Kidney epithelial cell (primary cell): ENCODE measurements at places on chromosomes 2 and 18. TPM values are rescaled to one million over a fixed set of nuclear protein-coding genes. Genes with fewer than 3 reads are reported as not detected.

OTOS gene
- not detected in 2 replicates for total RNA-seq

MGAT4A gene
- 3.2 and 5.8 TPM in 2 replicates for total RNA-seq

ARHGAP15 gene
- not detected in 2 replicates for total RNA-seq

NEU2 gene
- total RNA-seq, result not detected in 2 replicates

HK2 gene
- 19.6 and 20.7 TPM in 2 replicates for total RNA-seq

TSPYL6 gene
- not detected in 2 replicates for total RNA-seq

CD226 gene
- not detected in 2 replicates for total RNA-seq

C2orf66 gene
- 0.13 TPM in 1 of 2 replicates, not detected in the other for total RNA-seq

DNA sequence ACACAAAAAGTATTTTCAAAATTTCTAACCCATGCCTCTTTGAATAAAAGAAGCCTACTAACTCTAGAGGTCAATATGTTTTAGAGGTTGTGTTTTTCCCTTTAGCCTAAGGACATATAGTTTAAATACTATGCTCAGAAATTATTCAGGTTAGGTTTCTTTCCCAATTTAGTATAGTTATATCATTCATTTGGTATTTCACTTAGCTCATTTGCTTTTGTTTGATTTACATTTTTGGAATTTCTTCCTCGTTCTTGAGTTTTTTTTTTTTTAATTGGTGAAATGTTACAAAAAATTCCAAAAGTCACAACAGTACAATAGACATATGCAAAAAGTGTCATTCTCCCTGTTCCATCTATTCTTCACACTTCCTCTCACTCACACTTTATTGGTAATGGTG, 371.3 kb upstream of the TNP1 start:
- DNase-seq, result no peak

DNA sequence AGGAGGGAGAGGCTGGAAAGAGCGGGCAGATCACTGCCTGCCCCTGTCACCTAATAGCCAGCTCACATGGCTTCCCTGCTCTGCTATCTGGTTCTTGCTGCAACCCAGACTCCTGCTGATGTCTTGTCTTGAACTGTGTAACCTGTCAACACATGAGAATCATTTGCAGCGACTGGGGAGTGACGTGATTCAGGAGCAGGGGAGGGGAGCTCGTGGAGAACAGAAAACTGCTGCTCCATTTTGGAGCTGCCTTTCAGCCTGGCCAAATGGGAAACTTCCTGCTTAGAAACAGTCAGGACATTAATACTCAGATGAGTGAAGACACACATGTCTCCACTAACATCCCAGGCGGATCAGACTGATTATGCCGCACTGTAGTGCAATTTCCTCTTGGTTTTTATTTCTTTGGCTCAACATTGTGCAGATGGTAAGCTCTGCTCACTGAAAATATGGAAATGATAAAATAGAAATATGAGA, 38.1 kb downstream of the RPL37A start:
- DNase-seq, result no peak

- DNase-seq, result no peak
These were observed 22.3 kb upstream of the ORC2 start for GRCh38 chr2:200985799-200986198.

DNA sequence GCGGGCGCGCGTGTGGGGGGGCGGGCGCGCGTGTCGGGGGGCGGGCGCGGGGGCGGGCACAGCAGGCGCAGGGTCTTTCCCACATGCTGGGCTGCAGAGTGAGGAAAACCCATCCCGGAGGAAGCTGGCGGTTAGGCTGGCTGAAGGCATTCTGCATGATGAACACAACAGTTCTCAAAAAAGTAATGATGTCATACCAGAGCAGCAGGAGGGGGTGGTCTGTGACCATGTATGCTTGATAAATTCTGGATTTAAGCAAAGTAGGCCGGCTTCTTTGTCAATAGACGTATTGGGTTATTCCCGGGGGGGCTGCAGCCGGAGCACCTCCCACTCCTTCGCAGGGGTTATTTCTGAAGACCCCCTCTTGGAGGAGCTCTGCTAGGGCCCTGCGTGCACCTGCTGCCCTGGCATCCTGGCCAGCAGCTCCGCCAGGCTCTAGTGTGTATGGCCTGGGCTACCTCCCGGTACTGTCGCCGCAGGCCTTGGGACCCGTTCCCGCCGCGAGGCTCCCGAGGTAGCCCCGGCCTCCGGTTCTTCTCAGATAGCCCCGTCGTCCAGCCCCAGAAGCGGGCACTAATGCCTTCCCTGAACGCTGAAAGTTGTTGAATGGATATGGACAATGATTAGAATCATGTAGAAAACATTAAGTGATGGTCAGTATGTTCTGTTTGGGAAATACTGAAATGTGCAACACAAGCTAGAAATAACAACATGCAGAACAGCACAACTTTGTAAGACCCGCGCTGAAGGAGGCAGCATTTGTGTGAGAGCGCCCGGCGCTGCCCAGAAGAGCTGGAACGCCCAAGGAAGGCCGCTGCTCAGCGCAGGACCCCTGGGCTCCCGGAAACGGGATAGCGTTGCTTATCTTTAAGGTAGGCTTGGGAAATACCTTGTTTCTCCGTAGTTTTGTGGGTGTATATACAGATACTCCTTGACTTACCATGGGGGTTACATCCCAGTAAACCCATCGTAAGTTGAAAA, 101.4 kb upstream of the RAB6C start:
- peak; percentile 34 for DNase-seq

DNA sequence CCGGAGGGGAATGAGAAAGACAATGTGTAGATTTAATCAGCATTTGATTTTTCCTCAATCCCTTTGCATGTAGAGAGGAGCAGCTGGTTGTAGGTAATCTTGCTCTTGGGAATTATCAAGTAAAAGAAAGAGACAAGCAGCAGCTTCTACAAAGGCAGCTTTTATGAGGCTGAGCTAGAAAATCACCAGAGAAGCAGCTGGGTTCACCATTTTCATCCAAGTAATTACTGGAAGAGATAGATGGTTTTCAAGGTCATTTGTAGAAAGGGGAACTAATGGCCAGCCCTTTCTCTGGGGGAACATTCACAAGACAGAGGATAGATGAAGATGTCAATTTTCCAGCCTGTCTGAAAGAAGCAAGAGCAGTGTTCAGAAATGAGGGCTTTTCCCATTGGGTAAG, 113.0 kb downstream of the RND3 start:
- DNase-seq, result no peak

DNA sequence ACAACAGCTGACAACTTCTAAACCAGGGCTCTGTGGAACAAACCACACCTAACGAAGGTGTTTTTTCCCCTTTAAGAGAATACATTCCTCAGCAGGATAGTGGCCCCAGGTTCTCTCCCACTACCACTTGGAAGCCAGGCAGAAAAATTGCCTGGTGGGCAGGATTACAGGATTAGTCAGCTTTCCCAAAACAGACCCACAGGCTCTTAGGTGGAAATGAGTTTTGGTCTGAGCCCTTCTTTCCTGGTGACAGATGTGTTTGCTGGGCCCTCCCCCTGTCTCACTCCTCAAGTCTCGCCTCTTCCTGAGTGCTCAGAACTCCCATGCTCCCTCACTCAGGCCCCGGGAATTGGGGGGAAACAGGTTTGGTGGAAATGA, 139.4 kb upstream of the HAAO start:
- no peak for DNase-seq

- no peak for DNase-seq
These were observed 698.1 kb upstream of the NXPH2 start for GRCh38 chr2:139478165-139478914.

DNA sequence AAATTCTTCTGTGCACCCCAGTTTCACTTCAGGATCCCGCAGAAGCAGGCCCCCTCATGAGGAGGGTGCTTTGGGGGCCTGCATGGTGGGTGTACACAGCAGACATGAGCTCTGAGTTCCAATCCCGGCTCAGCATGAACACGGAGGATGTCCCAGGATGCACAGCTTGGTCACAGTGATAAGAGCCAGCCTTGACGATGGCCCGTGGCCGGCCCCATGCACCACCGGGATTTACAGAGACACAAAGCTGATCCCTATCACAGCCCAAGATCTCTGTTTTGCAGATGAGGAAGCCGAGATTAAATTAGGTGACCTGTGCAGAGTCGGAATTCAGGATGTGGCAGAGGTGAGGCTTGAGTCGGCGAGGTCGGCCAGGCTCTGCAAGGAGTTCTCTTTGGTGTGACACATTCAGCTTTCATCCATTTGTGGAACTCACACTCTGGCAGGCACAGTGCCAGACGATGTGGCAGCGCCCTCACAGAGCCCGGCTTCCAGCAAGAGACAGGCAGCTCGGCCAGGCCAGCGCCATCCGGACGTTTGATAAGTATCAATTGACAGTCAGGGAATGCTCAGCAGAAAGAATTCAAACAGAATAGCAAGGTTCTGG, 456.3 kb upstream of the MYT1L start:
- DNase-seq, result no peak

- DNase-seq, result no peak
These were observed 108.7 kb downstream of the XRCC5 start for GRCh38 chr2:216217904-216218260.

GRCh38 chr2:189552991-189553404, 27.6 kb downstream of the SLC40A1 start:
- DNase-seq, result no peak

GRCh38 chr2:36433311-36434217, 78.0 kb downstream of the CRIM1 start:
- no peak for DNase-seq

- no peak for DNase-seq
These were observed 86.9 kb downstream of the VSNL1 start for GRCh38 chr2:17627434-17627833.

DNA sequence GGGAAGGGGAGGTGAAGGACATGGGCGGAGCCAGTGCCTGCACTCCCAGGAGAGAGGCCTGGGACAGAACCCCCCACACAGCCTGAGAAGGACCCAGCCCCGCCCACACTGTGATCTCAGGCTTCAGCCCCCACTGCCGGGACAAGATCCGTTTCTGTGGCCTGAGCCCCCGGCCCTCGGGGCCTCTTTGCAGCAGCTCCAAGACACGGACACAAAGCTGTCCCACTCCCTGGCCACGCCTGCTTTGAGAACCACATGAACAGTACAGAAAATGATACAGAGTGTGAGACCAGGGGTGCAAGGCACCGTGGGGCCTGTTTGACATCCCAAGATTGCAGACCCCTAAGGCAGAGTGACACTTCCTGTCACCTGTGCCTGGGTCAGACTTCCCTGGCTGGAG, 74.5 kb downstream of the TWIST2 start:
- no peak for DNase-seq

GRCh38 chr2:192202373-192202772, 7.6 kb upstream of the TMEFF2 start:
- no peak for DNase-seq

DNA sequence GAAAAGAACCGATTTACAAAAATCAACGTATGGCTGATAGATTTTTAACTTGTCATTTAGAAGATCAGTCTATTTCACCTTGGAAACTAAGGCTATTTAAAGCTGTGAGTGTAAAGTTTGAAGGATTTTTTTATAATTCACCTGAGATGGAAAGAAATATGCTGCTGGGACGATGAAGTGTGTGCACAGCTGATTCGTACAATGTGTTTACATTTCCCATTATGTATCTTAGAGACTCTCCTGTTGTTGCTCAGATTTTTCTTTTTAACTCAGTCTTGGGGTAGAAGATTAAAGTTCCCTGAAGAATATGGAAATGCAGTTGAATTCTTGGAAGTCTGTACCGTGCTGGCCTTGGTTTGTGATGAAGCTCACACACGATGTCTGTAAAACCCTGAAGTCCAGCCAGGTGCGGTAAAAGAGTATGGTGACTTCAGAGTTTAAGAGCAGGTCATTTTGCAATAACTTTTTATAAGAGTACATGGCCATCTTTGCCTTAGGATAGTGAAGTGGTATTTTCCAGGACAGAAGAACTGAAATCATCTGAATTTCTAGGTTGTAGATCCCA, 250.1 kb downstream of the PRKCE start:
- DNase-seq, result no peak

DNA sequence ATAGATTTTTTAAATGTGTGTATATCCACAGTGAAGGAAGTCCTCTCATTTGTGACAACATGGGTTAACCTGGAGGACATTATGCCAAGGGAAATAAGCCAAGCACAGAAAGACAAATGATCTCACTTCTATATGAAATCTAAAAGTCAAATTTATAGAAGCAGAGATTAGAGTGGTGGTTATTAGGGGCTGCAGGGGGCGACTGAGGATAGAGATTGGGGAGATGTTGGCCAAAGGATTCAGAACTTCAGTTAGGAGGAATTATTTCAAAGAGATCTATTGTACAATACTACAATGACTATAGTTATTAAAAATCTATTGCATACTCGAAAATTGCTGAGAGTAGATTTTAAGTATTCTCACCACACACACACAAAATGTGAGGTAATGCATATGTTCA, 252.4 kb upstream of the SLC39A10 start:
- DNase-seq, result no peak

GRCh38 chr2:30368258-30368657, 78.8 kb upstream of the LCLAT1 start:
- DNase-seq, result no peak
